ENCODE measurements at places on chromosomes 13 and 19.
A peak's percentile ranks its signal among the peaks of the same experiment; 100 is the strongest.

- no peak overlapping the region for H3K4me3 ChIP-seq
- no peaks in the 10 kb centered on the region for H3K36me3 ChIP-seq
- H3K4me1 ChIP-seq: no peaks in the 10 kb centered on the region
- no peak for DNase-seq
- no peak overlapping the region for H3K27ac ChIP-seq
These were observed 244.2 kb upstream of the SOX21 start for GRCh38 chr13:94956417-94957110.

GRCh38 chr19:1765232-1765903 lies 12.1 kb downstream of the ONECUT3 start:
- no peak overlapping the region for H3K4me3 ChIP-seq
- H3K4me1 ChIP-seq: no peaks in the 10 kb centered on the region
- DNase-seq: no peak
- H3K27me3 ChIP-seq: peaks cover 74% of the 10 kb centered on the region
- H3K27ac ChIP-seq: no peak overlapping the region

- DNase-seq: no peak
- no peaks in the 10 kb centered on the region for H3K27me3 ChIP-seq
- no peaks in the 10 kb centered on the region for H3K4me1 ChIP-seq
- H3K4me3 ChIP-seq: no peak overlapping the region
- peaks cover 1% of the 10 kb centered on the region for H3K36me3 ChIP-seq
- H3K27ac ChIP-seq: no peak overlapping the region
These were observed 1407.1 kb downstream of the UQCRFS1 start for GRCh38 chr19:27805848-27806247.

DNA sequence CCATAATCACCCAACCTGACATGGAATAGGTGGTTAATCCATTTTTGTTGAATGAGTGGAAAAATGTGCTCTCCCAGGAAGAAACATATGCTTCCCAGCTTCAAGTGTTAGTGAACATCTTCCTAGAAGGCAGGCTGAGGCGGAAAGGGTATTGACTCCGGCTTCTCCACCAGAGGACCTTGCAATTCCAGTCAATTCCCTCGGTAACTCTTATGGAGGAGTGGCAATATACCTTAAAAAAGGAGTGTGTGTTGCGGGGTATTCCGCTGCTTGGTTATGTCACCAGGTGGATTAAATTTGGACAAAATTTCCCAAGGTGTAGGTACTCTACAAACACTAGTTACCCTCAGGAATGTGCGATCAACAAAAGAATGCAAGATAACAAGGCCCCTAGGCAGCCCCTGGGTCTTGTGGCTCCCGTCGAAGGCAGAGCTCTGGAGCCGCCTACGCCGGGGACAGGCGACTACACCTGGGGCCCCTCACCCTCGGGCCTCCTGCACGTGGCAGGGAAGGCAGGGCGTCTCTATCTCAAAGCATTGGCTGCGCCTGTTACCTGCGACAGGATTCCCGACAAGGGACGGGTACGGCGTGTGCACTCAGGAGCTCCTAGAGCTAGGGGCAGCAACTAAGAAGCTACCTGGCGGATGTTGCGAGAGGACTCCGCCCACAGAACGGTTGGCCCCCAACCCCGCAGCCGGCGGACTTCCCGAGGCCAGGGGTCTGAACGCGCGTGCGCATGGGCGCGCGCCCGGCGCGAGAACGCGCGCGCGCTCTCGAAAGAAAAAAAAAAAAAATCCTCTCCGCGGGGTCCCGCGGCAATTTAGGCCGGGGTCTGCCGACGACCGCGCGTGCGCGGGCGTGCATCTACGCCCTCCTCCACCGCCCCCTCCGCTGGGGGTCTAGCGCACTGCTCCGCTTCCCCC lies at the start of gene WDR87:
WDR87 (minus strand) TSS at position 649 of the 923 bp plus-strand sequence. CDS start 8,355 bp downstream, outside the sequence.
- no peaks in the 10 kb centered on the region for H3K36me3 ChIP-seq
- peak within 1 kb of the TSS; percentile 87 for H3K27ac ChIP-seq
- peaks cover 9% of the 10 kb centered on the region for H3K4me1 ChIP-seq
- H3K27me3 ChIP-seq: no peaks in the 10 kb centered on the region

- no peak overlapping the region for H3K4me3 ChIP-seq
- no peak overlapping the region for H3K27ac ChIP-seq
- H3K4me1 ChIP-seq: peaks cover 6% of the 10 kb centered on the region
- peaks cover 57% of the 10 kb centered on the region for H3K36me3 ChIP-seq
- DNase-seq: no peak
These were observed 3.9 kb downstream of the TOMM40 start for GRCh38 chr19:44894946-44895345.

- H3K36me3 ChIP-seq: peaks cover 72% of the 10 kb centered on the region
- H3K4me3 ChIP-seq: peak overlapping the region; percentile 45
- H3K27ac ChIP-seq: peak overlapping the region; percentile 80
- peaks cover 16% of the 10 kb centered on the region for H3K4me1 ChIP-seq
These were observed 9.4 kb downstream of the OCEL1 start for GRCh38 chr19:17235300-17235970.

GRCh38 chr13:90577726-90578125 lies 769.8 kb upstream of the MIR17HG start:
- no peak overlapping the region for H3K27ac ChIP-seq
- no peaks in the 10 kb centered on the region for H3K4me1 ChIP-seq
- H3K27me3 ChIP-seq: no peaks in the 10 kb centered on the region

DNA sequence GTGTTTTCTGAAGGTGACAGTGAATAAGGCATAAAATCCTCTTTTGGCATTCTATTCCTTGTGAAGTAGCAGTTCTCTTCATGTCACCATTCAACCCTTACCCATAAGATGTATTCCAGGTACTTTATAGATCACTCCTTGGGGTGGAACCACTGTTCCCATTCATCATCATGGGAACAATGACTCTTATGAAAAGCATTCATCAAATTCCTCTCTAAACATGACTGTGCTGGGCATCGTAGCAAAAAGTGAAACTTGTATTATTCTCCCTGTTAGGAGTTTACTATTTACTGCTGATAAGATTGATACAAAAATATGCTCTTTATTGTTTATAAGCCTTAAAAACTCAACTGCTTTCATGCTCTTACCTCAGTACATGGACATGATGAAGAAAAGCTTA lies 793.4 kb downstream of the LIG4 start:
- H3K27ac ChIP-seq: no peak overlapping the region
- no peaks in the 10 kb centered on the region for H3K27me3 ChIP-seq
- no peak for DNase-seq
- no peaks in the 10 kb centered on the region for H3K36me3 ChIP-seq

- H3K36me3 ChIP-seq: no peaks in the 10 kb centered on the region
- H3K4me1 ChIP-seq: peaks cover 8% of the 10 kb centered on the region
- DNase-seq: peak; percentile 47
These were observed 502.8 kb downstream of the COG6 start for GRCh38 chr13:40158218-40158617.

- H3K36me3 ChIP-seq: no peaks in the 10 kb centered on the region
- DNase-seq: peak; percentile 49
- H3K4me3 ChIP-seq: no peak overlapping the region
These were observed 6.3 kb downstream of the PMIS2 start for GRCh38 chr19:35592226-35592625.

- H3K4me3 ChIP-seq: no peak overlapping the region
- H3K36me3 ChIP-seq: peaks cover 16% of the 10 kb centered on the region
- peaks cover 6% of the 10 kb centered on the region for H3K4me1 ChIP-seq
- H3K27ac ChIP-seq: no peak overlapping the region
These were observed 1.2 kb downstream of the ZSWIM9 start for GRCh38 chr19:48171710-48172109.

DNA sequence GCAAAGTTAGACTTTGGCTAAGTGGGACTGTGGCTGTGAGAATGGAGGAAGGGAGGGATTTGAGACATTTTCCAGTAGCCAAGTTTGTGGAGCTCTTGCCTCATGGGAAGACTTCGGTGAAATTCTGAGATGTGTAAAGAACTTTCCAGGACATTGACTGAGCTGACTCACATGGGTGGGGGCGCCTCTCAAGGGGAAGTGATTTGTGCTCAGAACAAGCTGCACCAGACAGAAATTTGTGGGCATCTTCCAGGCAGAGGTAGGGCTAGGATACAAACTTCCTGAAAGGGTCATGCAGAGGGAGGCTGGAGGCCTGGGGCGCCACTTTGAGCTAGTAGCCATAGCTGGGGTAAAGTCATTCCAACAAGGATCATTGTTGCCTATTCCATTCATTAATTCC lies 9.8 kb upstream of the SIGLEC10 start:
- no peaks in the 10 kb centered on the region for H3K4me1 ChIP-seq
- no peaks in the 10 kb centered on the region for H3K36me3 ChIP-seq
- peak; percentile 4 for DNase-seq

DNA sequence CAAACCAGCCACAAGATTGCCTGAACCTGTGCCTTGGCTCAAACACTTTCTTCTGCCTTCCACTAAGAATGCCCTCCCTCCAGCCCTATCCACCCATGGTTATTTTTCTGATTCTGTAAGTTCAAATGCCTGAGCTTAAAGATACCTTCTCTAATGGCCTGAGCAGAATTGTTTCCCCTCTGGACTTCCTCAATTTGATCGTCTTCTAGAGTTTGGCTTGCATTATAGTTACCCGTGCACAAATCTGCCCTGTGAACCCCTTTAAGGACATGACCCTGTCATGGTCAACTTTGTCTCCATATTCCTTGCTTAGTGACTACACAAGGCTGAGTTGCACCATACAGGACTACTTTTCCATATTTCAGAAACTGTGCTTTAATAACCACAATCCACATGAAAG lies 481.0 kb downstream of the FOXO1 start:
- peaks cover 5% of the 10 kb centered on the region for H3K4me1 ChIP-seq
- no peaks in the 10 kb centered on the region for H3K27me3 ChIP-seq
- no peak overlapping the region for H3K4me3 ChIP-seq
- no peaks in the 10 kb centered on the region for H3K36me3 ChIP-seq

GRCh38 chr19:18610245-18610555 lies 2.5 kb upstream of the TMEM59L start:
- peaks cover 87% of the 10 kb centered on the region for H3K27me3 ChIP-seq
- H3K36me3 ChIP-seq: no peaks in the 10 kb centered on the region
- DNase-seq: no peak
- no peak overlapping the region for H3K27ac ChIP-seq
- no peak overlapping the region for H3K4me3 ChIP-seq

GRCh38 chr19:16897856-16898161 lies 9.0 kb downstream of the F2RL3 start:
- H3K27ac ChIP-seq: no peak overlapping the region
- no peaks in the 10 kb centered on the region for H3K36me3 ChIP-seq
- H3K27me3 ChIP-seq: peaks cover 5% of the 10 kb centered on the region
- peak overlapping the region; percentile 75 for H3K4me3 ChIP-seq

GRCh38 chr19:38720559-38721236 lies 23.6 kb downstream of the CAPN12 start:
- no peak overlapping the region for H3K4me3 ChIP-seq
- no peak overlapping the region for H3K27ac ChIP-seq
- H3K4me1 ChIP-seq: peaks cover 16% of the 10 kb centered on the region
- DNase-seq: no peak
- H3K27me3 ChIP-seq: no peaks in the 10 kb centered on the region
- peaks cover 96% of the 10 kb centered on the region for H3K36me3 ChIP-seq

GRCh38 chr13:44474122-44474910 lies 100.7 kb downstream of the SERP2 start:
- no peak overlapping the region for H3K4me3 ChIP-seq
- peaks cover 3% of the 10 kb centered on the region for H3K4me1 ChIP-seq
- H3K36me3 ChIP-seq: no peaks in the 10 kb centered on the region
- no peaks in the 10 kb centered on the region for H3K27me3 ChIP-seq
- peak overlapping the region; percentile 34 for H3K27ac ChIP-seq
- peak; percentile 36 for DNase-seq

DNA sequence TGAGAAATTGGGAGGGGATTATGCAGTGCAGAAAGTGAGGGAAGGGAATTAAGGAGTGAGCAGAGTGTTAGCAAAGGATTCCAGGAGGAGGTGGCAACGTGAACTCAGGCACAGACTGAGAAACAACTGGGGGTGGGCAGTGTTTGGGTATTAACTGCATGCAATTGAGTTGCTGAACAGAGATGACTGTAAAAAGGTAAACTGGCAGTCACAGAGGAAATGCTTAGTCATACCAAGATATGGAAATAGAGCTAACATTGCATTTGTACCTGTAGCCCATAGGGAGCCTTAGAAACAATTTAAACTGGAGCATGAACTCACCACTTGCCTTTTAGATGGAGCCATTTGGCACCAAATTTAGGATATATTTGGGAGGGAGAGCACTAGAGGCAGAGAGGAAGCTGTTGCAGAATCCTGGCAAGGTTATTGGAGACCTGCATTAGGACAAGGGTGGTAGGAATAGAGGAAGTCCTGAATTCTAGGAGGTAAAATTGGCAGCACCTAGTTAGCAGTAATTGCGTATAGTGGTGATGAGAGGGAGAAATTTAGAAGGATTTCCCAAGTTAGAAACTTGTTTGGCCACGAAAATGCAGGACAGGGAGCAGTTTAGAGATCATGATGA lies 100.6 kb upstream of the FRY start:
- H3K4me3 ChIP-seq: no peak overlapping the region
- no peaks in the 10 kb centered on the region for H3K27me3 ChIP-seq
- H3K4me1 ChIP-seq: no peaks in the 10 kb centered on the region
- H3K36me3 ChIP-seq: no peaks in the 10 kb centered on the region
- DNase-seq: no peak

DNA sequence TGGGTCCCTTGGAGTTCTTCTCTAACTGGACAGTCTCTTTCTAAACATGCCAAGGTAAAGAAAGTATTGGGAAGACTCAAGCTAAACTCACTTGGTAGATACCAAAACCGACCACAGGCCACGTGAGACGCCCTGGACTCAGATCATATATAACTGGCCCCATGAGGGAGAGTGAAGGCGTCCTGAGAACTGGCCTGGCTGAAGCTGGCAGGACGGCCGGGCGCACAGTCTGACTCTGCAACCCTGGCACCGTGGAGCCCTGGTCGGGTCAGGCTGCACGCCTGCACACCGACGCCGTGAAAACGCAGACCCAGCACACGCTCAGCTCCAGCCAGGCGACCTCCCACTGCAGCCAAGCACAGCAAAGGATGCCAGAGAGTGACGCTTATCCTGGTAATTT lies 122.5 kb upstream of the SPACA7 start:
- H3K27me3 ChIP-seq: no peaks in the 10 kb centered on the region
- H3K4me3 ChIP-seq: no peak overlapping the region
- no peak for DNase-seq
- H3K27ac ChIP-seq: no peak overlapping the region

- H3K36me3 ChIP-seq: peaks cover 12% of the 10 kb centered on the region
- peaks cover 9% of the 10 kb centered on the region for H3K4me1 ChIP-seq
- no peak overlapping the region for H3K27ac ChIP-seq
- DNase-seq: no peak
- H3K27me3 ChIP-seq: no peaks in the 10 kb centered on the region
These were observed 6.2 kb downstream of the ZC3H4 start for GRCh38 chr19:47107202-47107952.

DNA sequence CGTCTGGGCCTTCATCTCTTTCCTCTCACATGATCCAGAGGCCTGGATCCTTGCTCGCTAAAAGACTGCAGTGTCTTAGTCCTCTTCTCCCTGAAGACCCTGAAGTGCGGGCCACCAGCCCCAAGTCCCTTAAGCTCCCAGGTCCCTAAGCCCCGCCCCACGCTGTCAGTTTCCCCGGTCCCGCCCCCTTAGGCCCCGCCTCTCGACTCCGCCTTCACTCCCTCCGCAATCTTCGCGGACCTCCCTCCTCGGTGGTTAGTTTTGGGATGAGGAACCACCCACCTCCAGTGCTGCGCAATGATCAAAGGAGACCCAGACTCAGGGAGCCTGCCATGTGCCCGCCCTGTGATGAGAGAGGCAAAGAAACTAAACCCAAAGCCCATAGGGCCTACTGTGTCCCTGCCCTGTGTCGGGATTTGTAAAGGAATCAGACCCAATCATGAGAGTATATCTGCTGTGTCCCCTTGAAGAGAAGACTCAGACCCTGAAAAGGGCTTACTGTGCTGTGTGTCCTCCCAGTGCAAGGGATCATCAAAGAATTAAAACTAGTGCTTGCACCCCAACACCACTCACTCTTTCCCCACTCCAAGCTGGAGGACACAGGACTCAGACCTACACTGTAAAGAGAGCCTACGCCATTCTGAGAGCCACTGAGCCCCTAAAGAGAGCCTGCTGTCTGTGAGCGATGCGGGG lies 3.0 kb upstream of the COX6B1 start:
- H3K27ac ChIP-seq: peak overlapping the region; percentile 21
- no peaks in the 10 kb centered on the region for H3K36me3 ChIP-seq
- no peaks in the 10 kb centered on the region for H3K27me3 ChIP-seq
- DNase-seq: peak; percentile 53
- no peak overlapping the region for H3K4me3 ChIP-seq
